Activated CD4-positive, alpha-beta T cell treated with anti-CD3 and anti-CD28 coated beads, Interleukin-2, Interleukin-4, amounts not matched to agents 100 ng/mL and 50 ng/mL, durations not matched to agents 16 hours and 8 hours (primary cell): ENCODE measurements at places on chromosomes 12 and 14.

- no peak for DNase-seq
Measured at GRCh38 chr14:56715938-56716337, 94.3 kb downstream of the OTX2 start.

DNA sequence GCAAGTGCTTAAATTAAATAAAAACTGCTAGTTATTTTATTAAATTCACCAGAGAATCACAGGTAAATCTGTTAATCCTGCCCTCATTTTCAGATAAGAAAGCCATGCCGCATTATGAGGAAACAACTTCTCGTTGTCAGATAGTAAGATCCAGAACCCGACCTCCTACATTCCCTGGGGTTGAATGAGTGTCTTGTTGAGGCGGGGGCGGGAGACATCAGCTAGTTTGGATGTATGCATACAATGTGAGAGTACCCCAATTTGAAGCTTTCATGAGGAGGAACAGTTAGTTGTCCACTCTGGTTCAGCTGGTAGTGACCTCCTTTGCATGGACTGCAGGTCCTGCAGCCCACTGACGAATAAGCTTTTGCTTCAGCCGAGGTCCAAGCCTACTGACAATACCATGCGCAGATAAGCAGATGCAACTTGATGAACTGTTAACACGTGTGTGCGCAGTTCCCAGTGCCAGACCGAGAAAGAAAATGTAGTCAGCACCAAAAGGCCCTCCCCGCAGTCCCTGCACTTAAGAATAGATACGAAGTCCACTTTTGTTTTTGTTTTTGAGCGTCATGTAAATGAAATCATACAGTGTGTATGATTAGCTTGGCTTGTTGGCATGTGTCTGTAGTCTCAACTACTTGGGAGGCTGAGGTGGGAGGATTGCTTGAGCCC is 34.9 kb downstream of the EVL start:
- no peak for DNase-seq

- peak; percentile 6 for DNase-seq
Measured at GRCh38 chr14:36339816-36340215, 19.4 kb upstream of the MBIP start.

- DNase-seq: no peak
Measured at GRCh38 chr12:121934309-121934664, 15.9 kb downstream of the CFAP251 start.

DNA sequence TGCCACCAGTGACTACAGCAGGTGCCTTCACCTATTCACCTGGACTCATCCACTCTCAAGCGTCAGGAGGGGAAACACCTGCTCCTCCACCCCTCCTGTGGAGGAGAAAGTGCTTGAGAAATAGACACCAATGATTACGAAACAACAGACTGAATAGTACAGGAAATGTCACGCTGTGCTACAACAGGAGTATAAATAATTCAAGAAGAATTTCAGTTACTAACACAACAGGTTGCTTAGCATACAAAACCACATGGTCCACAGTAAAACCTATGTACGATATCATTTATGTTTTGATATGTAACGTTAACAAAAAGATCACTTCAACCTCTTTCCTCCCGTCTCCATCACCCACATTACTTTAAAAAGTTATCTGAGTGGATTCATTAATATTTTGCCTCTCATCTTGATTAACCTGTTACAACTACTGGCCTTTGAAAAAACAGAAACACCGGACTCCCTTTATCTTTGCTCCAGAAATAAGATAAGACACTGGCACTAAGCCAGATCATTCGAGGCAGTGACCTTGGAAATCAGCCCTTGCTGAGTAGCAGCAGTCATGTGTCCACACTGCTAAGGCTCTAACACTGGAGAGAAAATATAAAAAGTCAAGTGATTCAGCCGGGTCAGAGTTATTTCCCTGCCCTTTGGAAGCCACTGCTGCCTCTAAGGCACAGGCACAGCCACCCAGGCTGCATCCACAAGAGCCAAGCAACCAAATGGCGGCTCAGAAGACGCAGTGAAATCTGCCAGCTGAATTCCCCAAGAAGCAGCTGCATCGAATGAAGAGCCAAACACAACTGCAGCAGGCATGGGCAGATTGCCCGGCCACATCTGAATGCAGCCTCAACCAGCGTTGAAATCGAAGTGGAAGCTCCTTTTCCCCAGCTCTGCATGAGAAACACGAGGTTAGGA is 40.9 kb downstream of the NT5DC3 start:
- DNase-seq: no peak

GRCh38 chr14:51006781-51007211 is 62.5 kb upstream of the PYGL start:
- DNase-seq: no peak

- no peak for DNase-seq
Measured at GRCh38 chr14:73502017-73502619, 11.4 kb downstream of the RIOX1 start.

DNA sequence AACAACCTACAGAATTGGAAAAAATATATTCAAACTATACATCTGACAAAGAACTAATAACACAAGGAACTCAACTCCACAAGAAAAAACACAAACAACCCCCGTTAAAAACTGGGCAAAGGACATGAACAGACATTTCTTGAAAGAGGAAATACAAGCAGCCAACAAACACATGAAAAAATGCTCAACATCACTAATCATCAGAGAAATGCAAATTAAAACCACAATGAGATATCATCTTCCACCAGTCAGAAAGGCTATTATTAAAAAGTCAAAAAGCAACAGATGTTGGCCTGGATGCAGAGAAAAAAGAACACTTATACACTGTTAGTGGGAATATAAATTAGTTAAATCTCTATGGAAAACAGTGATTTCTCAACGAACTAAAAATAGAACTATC is 82.6 kb upstream of the CCDC91 start:
- DNase-seq: no peak

GRCh38 chr12:6165395-6165794 is 34.8 kb upstream of the CD9 start:
- no peak for DNase-seq

DNA sequence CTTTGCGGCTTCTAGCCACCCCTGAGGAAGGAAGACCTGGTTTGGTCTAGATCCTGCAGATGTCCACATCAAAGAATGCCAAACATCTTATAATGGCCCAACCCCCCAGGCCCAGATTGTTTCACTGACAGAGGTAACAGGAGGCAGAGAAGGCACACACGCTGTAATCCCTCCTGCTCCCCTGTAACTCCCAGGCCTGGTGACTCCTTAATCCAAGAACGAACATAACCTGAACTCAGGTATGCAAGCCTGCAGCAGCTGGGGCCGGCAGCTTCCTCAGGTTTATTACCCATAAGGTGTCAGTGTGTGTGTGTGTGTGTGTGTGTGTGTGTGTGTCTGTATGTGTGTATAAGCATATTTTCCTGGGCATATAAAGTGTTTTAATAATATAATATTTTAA is 52.7 kb downstream of the ERH start:
- DNase-seq: no peak

DNA sequence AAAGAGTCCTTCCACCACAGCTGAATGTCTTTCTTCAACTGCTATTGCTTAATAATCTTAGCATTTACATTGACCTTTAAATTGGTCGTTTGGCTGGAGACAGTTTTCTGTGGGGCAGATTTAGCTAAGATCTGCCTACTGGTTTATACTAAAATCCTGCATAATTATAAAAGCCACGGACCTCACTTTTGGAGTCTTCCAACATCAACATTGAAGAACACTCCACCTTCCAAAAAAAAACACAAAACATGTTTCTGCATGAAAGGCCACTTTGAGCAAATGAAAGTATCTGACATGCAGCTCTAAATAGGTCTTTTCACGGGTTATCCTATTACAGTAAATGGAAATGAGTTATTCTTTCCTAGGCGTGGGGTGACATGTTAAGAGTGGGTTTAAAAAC is 57.0 kb upstream of the KRR1 start:
- no peak for DNase-seq

DNA sequence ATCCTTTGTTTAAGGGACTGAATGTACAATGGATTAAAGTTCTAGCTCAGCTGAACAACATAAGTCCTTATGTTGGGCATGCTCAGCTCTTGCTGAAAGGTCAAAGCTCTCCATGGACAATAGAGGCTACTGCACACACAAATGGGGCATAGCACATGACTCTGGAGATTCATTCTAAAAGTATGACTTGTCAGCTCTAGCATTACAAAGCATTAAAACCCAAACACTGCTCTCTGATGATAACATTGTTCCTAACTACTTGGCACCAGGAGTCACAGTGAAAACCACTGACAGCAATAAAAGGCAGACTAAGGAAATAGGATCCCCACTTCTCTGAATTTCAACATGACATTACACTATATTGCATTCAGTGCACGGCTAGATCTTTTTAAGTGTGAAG is 21.9 kb upstream of the FSCB start:
- no peak for DNase-seq

- no peak for DNase-seq
Measured at GRCh38 chr12:52808573-52809160, 5.2 kb downstream of the KRT4 start.

- DNase-seq: no peak
Measured at GRCh38 chr12:124655048-124655697, 87.8 kb upstream of the NCOR2 start.

DNA sequence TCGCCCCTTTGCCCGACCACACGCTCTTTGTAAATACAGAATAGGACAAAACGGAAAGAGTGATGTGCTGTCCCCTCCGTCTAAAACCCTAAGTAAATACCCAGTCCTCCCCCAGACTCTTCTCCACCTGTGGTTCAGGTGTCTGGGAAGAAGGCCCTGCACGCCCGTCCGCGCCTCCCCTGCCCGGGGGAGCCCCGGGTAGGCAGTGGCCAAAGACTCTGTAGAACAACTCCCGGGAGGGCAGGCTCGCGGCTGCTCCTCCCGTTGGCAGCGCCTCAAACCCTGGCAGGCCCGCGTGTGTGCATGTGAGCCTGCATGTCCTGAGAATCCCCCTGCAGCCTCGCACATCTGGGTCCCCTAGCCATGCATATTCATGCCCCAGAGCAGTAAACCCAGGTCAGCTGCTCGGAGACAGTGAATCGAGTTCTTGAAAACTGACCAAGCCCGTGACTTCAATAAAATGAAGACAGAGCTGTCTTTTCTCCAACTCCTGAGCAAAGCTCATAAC is 165.8 kb downstream of the MON2 start:
- DNase-seq: no peak

DNA sequence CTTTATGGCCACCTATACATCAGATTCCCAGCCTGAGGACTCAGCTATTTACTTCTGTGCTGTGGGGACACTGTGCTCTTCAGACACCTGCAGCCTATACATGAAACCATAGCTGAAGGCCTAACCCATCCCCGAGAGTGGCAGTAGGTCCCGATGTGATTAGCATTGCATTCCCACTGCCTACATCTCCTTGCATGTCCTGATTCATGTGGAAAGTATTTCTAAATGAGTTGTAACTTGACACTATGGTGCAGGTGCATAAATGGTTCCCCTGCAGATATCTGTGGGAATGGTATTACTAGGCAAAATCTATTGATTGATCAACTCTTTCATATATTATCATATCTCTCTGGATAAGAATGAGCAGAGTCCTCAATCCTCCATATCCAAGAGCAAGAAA is 433.5 kb downstream of the DAD1 start:
- no peak for DNase-seq

- DNase-seq: peak; percentile 93
Measured at GRCh38 chr12:9813821-9814798, 13.2 kb upstream of the KLRF1 start.

DNA sequence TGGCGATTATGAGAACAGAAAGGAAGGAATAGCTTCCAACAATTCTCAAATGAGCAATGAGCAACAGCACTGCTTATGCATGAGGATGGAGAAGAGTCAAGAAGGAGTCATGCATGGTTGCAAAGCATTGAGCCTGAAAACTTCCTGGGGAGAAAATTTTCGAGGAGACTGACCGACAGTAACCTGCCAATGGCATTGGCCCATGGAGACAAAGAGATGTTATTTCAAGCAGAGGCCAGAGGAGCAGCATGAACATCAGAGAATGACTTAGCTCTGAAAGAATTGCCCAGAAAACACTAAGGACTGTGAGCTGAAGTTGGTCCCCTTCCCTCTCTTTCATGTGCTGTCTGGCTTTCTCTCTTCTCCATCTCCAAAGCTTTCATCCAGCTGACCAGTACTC is 343.4 kb downstream of the ADAMTS20 start:
- no peak for DNase-seq

DNA sequence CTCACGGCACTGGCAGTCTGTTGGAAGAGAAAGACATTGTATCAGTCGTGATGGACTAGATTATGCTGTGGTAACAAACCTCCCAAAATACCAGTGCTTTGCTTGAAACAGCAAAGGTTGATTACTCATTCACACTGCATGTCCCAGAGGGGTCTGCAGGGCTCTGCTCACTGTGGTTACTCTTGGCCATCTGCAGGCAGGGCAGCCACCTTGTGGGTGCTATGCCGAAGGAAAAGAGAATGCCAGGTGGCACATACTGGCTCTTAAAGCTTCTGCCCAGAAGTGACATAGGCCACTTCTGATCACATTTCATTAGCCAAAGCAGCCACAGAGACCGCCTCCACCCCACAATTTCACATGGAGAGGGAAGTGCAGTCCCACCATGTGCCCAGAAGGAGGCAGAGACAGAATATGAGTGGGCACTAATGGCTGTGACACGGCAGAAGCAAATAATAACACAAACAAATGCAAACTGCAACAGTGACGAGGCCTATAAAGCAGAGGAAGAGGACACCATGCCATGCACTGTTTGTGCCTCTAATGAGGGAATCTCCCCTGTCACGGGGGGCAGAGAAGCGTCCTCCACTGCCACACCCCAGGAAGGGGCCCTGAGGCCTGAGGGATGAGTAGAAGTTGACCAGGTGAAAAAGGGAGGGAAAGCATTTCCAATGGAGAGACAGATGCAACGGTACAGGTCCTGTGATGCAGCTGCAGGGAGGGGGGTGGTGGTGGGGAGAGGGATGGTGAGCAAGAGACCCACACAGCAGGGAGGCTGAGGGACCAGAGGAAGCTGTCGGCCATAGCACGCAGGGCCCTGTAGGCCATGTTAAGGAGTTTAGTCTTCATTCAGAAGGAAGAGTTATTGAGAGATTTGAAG is 51.7 kb upstream of the KICS2 start:
- DNase-seq: no peak

- no peak for DNase-seq
Measured at GRCh38 chr14:24818058-24818822, 184.2 kb upstream of the GZMB start.

DNA sequence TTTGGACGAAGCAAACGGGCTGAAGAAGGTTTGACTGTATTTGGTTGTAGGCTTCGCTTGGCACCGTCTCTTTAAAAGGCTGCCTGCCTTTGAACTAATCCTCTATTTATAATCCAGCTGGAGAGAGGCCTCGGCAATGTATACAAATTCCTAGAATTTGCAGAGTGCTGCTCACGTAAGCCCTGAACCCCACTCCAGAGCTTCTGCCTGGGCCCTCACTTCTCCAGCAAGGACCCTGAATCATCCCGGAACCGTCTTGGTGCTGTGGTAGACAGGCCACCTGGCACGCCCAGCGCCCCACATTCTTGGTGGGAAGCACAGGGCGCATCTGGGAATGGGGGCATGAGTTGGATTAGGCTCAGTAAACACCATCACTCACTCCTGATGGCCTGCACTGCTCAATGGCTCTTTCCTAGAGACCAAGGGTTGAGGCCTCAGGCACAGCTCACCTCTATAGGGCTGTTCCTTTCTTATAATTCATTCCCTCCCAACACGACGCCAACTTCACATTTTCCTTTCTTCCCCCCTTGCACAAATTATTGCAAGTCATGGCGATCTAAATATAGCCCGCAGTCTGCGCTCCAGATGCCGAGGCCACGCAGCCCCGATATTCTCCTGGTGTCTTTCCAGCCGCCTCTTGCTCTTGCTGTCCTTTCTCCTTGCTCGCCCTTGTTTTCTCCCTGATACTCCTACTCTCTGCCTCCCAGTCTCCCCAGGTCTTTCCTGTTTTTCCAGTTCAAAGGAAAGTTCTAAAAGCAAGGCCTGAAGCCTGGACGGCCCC is 141.0 kb downstream of the ZFP36L1 start:
- DNase-seq: no peak
